ENCODE measurements at places on chromosomes 7 and 10.

- DNase-seq, result no peak
These were observed 94.4 kb upstream of the NEBL start for GRCh38 chr10:20991526-20991925.

DNA sequence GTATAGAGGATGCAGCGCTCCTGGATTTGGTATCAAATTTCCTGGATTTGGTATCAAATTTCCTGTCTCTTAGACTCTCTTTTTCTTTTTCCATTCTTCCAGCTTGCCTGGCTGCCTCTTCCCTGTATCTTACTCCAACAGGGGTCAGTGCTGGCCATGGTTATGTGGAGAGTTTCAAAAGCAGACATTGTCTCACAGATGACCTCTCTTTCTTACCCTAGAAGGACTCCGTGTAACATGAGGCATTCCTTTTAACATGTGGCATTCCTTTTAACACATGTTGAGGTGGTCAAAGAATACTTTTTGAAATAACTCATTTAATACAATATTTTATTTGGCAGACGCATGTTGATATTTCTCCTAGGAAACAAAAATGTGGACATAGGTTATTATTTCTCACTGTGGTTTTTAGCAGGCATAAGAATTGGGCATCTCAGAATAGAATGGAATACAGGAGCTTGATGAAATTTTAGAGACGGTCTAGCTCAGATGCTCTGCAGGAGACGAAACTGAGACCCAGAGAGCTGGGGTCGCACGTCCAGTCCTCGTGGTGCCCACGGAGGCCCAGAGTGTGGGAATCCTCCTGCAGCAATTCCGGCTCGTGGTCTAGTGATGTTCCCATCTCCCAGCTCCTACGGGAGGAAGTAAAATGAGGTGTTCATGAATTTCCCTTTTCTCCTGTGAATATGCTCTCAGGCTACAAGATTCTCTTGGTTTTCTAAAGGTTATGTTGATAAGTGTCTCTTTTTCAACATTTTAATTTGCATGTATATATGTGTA is 59.6 kb upstream of the PITRM1 start:
- no peak for DNase-seq

DNA sequence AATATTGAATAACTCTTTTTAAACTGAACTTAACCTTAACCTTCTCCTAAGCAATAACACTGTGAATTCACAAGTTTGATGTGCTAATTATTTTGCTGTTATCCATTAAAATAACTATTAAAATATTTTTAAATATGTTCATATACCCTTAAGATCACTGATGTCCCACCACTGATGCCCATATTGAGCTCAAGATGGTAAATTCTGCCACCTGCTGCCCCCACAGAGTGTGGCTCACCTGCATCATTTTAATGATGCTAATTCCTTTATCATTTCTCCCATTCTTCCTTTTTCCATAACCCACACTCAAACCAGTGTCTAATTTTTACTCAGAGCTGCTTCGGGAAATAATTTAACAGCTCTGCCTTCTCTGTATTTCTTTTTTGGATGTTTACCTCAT is 82.3 kb upstream of the ARID5B start:
- no peak for DNase-seq

GRCh38 chr7:409339-410281 is 110.0 kb downstream of the PDGFA start:
- no peak for DNase-seq

DNA sequence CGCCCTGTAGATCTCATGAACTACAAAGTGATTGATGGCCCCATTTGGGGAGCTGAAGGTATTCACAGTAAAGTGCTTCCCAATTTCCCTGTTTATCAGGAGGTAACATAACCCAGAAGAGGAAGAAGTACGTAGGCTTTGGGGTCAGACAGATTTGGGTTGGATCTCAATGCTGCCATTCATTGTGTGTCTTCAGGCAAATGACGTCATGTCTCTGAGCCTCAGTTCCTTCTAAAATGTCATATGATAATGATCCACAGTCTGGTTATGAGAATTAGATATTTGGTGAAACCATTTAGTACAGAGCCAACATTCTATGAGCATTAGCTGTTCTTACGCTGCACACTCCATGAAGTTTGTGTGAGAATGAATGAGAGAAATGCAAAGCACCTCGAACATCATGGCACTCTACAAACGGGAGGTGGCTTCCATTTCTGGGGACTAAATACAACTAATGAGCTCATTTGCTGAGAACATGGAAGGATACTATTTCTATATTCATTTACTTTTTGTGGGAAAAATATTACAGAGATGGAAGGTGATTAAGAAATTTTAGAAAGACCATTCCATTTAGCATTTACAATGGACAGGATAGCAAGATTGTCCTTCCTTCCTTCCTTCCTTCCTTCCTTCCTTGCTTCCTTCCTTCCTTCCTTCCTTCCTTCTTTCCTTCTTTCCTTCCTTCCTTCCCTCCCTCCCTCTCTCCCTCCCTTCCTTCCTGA is 13.8 kb upstream of the JCAD start:
- no peak for DNase-seq

DNA sequence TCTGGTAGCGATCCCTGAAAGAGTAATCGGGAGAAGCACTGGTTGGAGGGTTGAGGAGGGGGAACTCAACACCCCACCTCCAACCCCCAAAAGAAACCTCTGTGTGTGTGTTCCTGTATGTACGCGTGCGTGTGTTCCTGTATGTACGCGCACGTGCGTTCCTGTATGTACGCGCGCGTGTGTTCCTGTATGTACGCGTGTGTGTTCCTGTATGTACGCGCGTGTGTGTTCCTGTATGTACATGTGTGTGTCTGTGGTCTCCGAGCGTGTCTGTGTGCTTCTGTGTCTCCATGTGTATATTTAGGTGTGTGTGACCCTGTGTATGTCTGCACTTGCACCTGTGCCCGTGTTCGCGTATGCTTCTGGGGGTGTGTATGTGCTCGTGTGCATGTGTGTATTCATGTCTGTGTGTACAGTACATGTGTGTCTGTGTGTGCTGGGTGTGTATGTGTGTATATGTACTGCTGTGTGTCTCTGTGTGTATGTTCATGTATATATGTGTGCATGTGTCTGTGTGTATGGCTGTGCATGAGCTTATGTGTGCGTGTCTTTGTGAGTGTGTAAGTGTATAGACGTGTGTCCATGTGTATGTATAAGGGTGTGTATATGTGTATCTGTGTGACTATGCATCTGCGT is 42.9 kb upstream of the KLF6 start:
- no peak for DNase-seq

GRCh38 chr10:71255808-71256660 is 43.7 kb downstream of the UNC5B start:
- peak; percentile 73 for DNase-seq

DNA sequence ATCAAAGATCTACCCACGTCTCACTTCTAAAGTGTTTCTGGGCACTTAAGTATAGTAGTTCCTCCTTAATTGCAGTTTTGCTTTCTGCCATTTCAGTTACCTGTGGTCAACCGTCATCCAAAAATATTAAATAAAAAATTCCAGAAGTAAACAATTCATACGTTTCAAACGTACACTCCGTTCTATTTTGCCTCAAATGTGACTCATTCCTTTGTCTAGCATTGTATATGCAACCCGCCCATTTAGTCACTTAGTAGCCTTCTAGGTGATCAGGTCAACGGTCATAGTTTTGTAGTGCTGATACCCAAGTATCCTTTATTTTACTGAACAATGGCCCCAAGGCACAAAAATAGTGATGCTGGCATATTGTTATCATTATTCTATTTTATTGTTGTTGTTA is 33.8 kb downstream of the HGF start:
- DNase-seq, result no peak

DNA sequence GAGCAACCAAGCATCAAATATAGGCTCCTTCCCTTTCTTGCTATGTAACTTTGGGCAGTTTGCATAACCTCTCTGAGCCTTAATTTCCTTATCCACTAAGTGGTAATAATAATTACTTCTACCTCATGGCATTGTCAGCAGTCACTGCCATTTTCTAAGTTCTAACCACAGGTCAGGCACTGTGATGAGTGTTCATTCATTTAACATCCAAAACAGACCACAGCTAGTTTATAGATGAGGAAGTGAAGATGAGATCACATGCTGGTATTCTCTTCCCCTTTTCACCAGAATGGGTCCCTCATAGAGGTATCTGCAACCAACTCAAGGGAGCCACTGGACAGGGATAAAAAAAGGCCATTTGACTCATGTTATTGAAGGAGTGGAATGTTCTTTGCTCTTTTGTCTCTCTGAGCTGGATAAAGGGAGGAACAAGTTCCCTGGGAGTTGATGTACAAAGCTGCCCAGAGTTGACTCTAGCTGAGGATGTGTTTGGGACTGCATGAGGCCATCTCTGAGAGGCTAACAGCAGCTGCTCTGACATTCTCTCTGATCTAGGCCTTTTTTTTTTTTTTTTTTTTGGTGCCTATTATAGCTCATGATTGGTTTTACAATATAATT is 65.0 kb downstream of the DNAJC12 start:
- no peak for DNase-seq

DNA sequence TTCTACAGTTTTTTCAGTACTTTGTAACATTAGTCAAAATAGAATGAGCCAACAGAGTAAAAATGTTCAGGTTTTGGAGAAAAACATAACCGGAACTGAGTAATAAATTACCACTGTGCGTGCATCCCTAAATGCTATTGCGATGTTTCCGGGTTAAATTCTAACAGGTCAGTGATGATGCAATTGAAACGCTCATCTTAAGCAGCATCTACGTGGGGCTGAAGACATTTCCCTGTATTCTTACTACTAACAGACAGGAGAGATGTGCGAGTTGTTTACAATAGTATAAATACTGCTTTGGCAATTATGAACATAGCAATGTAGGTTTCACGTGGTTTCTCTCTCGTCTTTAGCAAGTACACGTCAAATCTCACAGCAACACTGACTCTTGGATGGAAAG is 149.4 kb downstream of the USP6NL start:
- DNase-seq, result no peak

DNA sequence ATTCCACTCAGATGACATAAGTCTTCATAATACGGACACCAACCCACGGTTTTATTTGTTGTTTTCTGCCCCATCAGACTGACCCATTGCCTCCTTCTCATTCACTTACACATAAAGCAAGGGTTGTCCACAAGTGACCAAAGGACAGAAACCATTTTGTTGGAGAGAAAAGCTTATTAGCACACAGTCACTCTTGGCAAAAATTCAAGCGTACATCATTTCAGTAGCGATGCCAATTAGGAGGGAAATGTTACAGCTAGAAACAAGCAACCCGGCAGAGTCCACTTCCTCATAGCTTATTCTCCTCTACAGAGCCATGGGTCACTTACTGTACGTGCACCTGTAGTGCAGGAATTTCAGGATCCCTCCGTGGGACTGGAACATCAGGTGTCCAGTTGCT is 23.0 kb downstream of the ABLIM1 start:
- DNase-seq, result no peak

DNA sequence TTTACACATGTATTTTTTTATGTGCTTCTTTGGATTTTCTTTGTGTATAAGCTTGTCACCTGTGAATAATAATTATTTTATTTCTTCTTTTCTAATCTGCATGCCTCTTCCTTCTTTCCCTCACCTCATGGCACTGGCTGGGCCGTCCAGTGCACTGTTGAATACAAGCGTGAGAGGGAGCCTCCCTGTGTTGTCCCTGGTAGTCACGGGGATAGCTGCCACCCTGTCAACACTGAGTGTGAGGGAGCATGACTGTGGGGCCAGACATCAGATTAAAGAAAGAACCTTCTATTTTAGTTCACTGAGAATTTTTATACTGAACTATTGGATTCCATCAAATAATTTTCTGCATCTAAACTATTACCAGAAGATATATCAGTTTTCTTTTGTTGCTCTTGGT is 187.9 kb downstream of the CDC14C start:
- DNase-seq, result no peak

DNA sequence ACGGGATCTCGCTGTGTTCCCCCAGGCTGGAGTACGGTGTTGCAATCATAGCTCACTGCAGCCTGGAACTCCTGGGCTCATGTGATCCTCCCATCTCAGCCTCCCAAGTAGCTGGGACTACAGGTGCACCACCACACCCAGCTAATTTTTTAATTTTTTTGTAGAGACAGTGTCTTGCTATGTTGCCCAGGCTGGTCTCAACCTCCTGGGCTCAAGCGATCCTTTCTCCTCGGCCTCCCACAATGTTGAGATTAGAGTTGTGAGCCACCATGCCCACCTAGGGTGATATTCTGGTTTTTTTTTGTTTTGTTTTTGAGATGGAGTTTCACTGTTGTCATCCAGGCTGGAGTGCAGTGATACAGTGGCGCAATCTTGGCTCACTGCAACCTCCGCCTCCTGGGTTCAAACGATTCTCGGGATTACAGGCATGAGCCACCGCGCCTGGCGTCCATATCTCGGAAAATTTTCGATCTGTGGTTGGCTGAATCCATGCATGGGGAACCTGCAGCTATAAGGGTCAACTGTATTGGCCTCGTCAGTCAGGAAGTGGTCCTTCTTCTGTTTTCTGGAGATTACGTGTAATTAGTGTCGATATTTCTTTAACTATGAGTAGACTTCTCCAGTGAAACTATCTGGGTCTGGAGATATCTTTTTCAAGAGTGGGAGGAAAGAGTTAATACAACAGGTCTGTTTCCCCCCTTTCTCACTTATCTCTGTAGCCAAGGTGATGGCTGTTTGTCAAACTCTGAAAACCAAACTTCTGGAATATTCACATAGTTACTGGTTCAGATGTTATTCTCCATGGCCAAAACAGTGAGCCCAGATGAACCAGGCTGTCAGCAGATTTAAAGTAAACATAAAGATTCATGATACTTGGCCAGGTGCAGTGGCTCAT is 21.0 kb upstream of the FIS1 start:
- DNase-seq, result no peak

- no peak for DNase-seq
These were observed 39.4 kb downstream of the SYPL1 start for GRCh38 chr7:106072715-106073091.

GRCh38 chr10:79137826-79138225 is 69.1 kb downstream of the ZMIZ1 start:
- DNase-seq, result no peak

GRCh38 chr7:24709051-24709450 is 48.2 kb downstream of the GSDME start:
- DNase-seq, result no peak

GRCh38 chr7:22138106-22138505 is 192.4 kb upstream of the CDCA7L start:
- DNase-seq, result no peak

Data from GM04504 (cell line).